ENCODE measurements at places on chromosomes 6 and 20. TPM values are rescaled to one million over a fixed set of nuclear protein-coding genes. Genes with fewer than 3 reads are reported as not detected.

GRCh38 chr20:5627463-5628050, 122.6 kb upstream of the SHLD1 start:
- DNase-seq, result no peak

DNA sequence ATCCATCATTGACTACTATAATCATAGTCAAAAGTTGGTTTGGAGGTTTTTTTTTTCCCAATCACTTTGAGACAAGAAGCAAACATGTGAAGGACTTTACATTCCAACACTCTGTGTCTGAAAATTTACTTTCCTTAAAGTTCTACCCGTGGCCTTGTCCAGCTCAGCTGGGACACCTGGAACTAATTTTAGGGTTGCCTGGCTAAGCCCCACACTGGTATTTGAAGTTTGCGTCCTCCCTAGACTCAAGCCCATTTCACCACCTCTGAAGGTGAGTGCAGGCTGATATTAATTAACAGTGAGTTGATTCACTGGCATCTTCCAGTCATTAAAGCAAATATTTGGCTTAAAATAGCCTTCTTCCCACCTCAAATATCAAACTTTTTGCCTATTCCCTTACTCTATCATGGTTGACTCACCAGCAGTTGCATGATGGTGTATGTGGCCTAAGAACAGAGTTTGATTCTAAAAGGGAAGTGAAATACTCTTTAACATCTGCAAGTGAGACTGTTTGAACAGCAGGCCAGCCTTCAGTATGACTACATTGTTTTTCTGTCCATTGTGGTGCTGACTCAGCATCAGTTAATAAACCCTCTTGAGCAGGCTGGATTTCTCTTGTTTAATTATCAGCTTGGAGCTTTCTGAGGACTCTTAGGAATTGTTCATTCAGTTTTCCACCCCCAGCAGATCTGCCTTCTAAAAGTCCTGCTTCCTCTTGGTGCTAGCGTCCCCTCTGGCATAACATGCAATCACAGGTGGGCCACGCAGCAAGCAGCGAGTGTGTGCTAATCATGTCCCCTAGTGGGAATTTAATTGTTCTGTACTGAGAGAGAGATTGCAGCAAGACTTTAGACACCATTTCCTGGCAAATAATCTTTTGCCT, 1.8 kb upstream of the PRDM1 start:
- peak; percentile 28 for DNase-seq

GRCh38 chr6:57307850-57308249, 9.6 kb upstream of the PRIM2 start:
- no peak for DNase-seq

DNA sequence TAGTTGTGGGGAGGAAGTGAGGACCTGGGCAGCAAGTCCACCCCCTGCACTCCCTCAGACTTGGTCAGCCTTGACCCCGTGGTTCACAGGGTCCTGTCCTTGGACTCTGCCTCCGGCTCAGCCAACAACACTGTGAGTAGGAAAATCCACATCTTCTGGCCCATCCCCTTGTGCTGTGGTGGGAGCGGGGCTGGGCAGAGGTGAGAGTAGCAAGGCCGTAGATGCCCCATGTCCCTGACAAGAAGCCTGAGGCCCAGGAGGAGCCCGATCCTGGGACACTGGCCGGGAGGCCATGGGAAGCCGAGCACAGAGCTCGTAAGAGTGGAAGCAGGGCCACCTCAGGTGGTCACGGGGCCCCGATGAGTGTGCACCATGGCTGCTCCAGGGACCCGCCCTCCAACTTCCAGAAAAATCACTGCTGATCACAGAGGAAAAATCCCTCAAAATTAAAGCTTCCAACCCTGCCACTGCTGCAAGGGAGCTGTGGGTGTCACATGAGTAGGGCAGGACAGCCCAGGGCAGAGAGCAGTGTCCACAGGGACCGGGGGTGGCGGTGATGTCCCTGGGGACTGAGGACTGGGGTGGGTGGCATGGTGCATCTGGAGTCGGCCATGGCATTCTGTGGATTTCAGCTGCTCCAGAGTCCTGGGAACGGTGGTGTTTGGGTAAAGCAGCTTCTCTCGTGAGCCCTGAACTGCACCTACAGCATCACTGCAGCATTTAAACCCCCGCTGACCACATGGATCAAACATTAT, 189.4 kb downstream of the DLL1 start:
- DNase-seq, result no peak

DNA sequence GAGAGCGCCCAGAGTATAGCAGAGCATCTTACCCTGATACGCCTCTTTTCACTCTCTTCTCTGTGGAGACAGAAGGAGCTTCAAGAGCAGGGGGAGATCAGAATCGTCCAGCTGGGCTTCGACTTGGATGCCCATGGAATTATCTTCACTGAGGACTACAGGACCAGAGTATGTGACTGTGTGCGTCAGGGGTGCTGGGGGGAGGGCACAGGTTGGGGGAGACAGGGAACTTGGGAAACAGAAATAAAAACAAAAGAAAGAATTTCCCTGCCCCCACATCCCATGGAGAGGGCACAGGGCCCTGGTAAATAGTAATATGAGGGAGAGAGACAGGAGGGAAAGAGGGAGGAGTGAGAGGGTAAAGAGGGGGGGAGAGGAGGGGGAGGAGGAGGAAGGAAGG, 3.0 kb upstream of the C4A start:
- DNase-seq, result no peak

- DNase-seq, result no peak
Observed at GRCh38 chr20:3452136-3452535, 18.7 kb upstream of the ATRN start.

- DNase-seq, result peak; percentile 39
Observed at GRCh38 chr20:38806855-38807655, 1.6 kb downstream of the PPP1R16B start.

DNA sequence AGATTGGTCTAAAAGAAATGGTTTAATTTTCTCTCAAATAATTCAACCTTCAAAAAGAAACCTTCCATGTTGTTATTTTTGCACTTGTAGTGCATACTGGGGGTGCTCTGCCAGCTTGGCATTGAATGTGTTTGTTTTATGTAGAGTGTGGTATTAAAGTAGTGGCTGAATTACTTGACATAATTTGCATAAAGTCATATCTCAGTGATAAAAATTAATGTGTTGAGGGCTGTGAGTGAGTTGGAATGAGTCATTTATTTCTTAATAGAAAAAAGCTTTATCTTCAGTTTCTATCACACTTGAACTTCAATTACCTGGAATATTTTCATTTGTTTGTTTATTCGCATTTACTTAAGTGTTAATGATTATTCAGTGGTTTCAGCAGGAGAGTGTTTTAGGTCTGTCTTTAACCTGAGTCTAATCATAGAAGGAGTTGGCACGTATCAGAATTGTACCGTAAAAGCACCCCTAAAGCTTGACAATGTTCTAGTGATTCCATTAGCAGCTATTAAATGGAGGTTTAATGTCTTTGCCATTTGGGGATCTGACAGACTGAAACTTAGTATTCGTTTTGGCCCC, 801.2 kb upstream of the FLRT3 start:
- no peak for DNase-seq

GRCh38 chr20:61460261-61461052, 208.4 kb downstream of the CDH4 start:
- no peak for DNase-seq

- DNase-seq, result no peak
Observed at GRCh38 chr6:26122402-26122792, 35.2 kb downstream of the HFE start.

GRCh38 chr6:63615590-63615989, 20.0 kb upstream of the PHF3 start:
- DNase-seq, result no peak

GRCh38 chr6:1552296-1552761, 57.4 kb upstream of the FOXC1 start:
- no peak for DNase-seq

GRCh38 chr20:59620860-59621505, 16.6 kb downstream of the PHACTR3 start:
- DNase-seq, result no peak

CD83 gene
- total RNA-seq, result 13.8 TPM

GRIK2 gene
- total RNA-seq, result not detected

TCP11 gene
- total RNA-seq, result not detected

OR12D2 gene
- not detected for total RNA-seq

TOX2 gene
- total RNA-seq, result 1.2 TPM

WFDC10B gene
- total RNA-seq, result not detected

CCDC28A gene
- total RNA-seq, result 19.2 TPM
